Umbilical cord (tissue), 2 donors: ENCODE measurements at places on chromosomes 2 and 18. TPM values are rescaled to one million over a fixed set of nuclear protein-coding genes. Genes with fewer than 3 reads are reported as not detected.

ST8SIA3 gene
- 1.2 TPM for total RNA-seq

ANKRD53 gene
- not detected for total RNA-seq

GPR155 gene
- total RNA-seq = 9.9 TPM

FTCDNL1 gene
- 0.96 TPM for total RNA-seq

APLF gene
- total RNA-seq = 13.5 TPM

CLEC4F gene
- not detected for total RNA-seq

CAVIN2 gene
- total RNA-seq = 16.4 TPM

- DNase-seq = no peak
Observed at GRCh38 chr2:23385748-23386338, 864 bp downstream of the KLHL29 start.

- no peak for DNase-seq
Observed at GRCh38 chr2:124241-124880, 78.1 kb upstream of the FAM110C start.

GRCh38 chr18:79397830-79398761, 2.4 kb downstream of the NFATC1 start:
- no peak for DNase-seq

DNA sequence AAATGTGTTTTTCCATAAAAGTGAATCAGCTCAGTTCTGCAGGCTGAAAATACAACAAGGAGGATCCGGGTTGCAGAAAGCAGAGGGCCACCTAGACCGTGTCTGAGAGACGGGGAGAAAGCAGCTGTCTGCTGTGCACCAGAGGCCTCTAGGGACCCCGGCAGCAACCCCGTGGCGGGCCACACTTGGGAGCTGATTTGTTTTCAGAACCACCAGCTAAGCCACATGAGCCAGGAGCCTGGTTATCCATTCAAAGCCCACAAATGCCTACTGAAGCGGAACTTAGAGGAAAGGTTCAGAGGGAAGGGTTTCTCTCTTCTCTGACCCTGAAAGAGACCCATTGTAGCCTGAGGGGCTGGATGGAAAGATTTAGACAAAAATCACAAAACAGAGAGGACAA, 28.4 kb upstream of the ID2 start:
- no peak for DNase-seq

DNA sequence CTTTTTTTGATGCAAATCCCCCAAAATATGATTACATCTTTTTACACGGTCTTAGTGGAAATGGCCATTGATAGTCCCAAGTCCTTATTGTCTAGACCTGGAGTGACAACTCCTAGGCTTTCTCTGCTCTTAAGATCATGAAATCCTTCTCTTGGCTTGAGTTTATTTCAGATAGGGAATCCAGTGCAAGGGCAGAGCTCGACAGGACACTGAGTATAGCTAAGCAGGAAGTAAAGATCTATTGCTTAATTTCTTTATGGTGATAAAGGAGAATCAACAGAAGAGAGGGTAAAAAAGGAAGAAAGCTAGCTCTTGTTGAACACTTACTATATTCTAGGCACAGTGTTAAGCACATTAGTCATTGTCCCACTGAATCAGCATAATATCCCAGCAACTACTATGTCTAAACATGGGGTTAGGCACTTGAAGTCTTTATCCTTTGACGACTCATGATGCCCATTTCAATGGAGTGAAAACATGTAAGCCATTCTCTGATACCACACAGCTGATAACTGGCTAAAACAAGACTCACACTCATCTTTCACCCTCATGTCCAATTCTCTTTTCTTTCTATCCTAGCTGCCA, 74.1 kb upstream of the LRATD1 start:
- DNase-seq = no peak

- DNase-seq = peak; percentile 82
Observed at GRCh38 chr2:98479959-98480524, 35.4 kb downstream of the INPP4A start.

DNA sequence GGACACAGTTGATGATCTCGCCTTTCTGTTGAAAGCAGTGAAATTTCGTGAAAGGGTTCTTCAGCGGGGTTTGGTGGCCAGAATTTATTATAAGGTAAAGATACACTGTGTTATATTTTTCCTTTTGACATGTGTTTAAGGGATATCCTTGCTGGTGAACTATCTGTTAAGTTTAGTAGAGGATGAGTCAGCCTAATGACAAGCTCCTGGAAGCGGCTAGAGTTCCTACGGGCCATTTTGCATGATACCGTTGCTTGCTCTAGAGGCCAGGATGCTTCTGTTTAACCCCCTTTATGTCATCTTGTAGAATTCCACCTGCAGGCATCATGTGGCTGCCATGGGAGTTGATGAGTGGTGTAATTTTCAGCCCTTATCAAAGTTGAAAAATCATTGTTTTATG, 124.8 kb upstream of the BCL2L11 start:
- DNase-seq = peak; percentile 9

- DNase-seq = no peak
Observed at GRCh38 chr2:217108575-217109027, 248.7 kb upstream of the TNP1 start.
